ENCODE measurements at places on chromosomes 2 and 18. TPM values are rescaled to one million over a fixed set of nuclear protein-coding genes. Genes with fewer than 3 reads are reported as not detected.

The IL36A gene
- polyA plus RNA-seq: not detected

The FN1 gene
- polyA plus RNA-seq: 20,647 TPM

The PSMG2 gene
- 128 TPM for polyA plus RNA-seq

The ACTG2 gene
- polyA plus RNA-seq: not detected

The TTLL4 gene
- polyA plus RNA-seq: 7.3 TPM

The TTN gene
- 0.39 TPM for polyA plus RNA-seq

- DNase-seq: peak; percentile 95
- H3K27ac ChIP-seq: peak overlapping the region; percentile 68
- no peaks in the 10 kb centered on the region for H3K36me3 ChIP-seq
- H3K27me3 ChIP-seq: no peaks in the 10 kb centered on the region
These were observed 303.5 kb downstream of the HRH4 start for GRCh38 chr18:24763765-24764513.

DNA sequence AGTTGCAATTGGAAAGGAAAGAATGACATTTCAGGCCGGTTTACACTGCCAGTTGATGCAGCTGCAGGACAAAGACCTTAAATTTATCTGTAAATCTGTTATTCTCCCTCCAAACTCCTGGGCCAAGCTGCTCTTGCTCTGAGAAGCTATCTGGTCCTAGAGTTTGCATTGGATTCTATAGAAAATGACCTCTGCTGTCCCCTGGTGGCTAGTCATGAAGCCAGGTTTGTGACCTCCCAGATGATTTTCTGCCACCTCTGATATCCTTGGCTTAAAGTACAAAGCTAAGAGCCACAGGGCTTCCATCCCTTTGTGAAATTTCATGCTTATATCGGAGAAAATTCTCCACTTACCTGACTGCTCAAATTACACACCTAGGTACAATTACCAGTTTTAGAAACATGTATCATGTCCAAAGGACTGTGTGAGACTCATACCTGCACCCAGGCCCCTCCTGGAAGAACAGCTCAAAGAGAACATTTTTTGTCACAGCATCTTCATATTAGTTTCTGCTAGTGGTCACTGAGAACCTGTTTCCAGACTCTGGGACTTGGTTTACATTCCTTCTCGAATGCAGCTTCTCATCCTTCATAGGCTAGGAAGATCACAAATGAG is 28.9 kb upstream of the IER3IP1 start:
- peak; percentile 65 for DNase-seq
- H3K4me3 ChIP-seq: no peak overlapping the region
- no peaks in the 10 kb centered on the region for H3K36me3 ChIP-seq
- H3K27ac ChIP-seq: no peak overlapping the region
- 0 out of 2 replicates have a peak, but pooled peaks cover 4% of the 10 kb centered on the region for H3K4me1 ChIP-seq
- H3K27me3 ChIP-seq: peaks cover 7% of the 10 kb centered on the region

- H3K27ac ChIP-seq: no peak overlapping the region
- no peaks in the 10 kb centered on the region for H3K27me3 ChIP-seq
- H3K4me1 ChIP-seq: no peaks in the 10 kb centered on the region
These were observed 281.8 kb upstream of the CXCR4 start for GRCh38 chr2:136399667-136400289.

DNA sequence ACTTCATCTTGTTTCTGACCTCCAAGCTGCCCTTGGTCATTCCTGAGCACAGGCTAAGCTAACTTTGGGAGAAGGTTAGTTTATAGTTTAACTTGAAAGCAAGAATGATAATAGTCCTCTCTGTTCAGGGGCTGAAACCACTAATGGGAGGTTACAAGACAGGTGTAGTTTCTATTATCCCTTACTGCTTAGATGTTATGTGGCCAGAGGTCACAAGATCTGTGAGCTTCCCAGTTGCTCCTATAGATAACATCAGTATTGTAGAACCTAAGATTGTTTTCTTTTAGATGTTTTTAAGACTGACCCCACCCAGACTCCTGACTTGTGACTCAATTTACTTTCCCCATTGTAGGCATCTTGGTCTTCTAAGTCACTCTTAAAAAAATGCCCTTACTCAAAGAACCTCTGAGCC is 94.8 kb upstream of the LPIN2 start:
- no peak overlapping the region for H3K27ac ChIP-seq
- DNase-seq: no peak
- H3K27me3 ChIP-seq: no peaks in the 10 kb centered on the region
- H3K4me1 ChIP-seq: peaks cover 18% of the 10 kb centered on the region
- no peaks in the 10 kb centered on the region for H3K36me3 ChIP-seq
- no peak overlapping the region for H3K4me3 ChIP-seq

DNA sequence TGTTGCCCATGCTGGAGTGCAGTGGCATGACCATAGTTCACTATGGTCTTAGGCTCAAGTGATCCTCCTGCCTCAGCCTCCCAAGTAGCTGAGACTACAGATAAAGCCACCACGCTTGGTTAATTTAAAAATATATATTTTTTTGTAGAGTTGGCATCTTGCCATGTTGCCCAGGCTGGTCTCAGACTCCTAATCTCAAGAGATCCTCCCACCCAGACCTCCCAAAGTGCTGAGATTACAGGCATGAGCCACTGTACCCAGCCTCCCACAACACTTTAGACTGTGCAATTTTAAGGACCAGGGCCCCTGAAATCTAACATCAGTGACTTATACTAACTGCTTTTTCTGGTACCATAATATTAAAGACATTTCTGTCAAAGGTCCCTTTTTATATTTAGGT is 5.2 kb downstream of the TXNDC2 start:
- no peaks in the 10 kb centered on the region for H3K4me1 ChIP-seq
- H3K27me3 ChIP-seq: no peaks in the 10 kb centered on the region
- no peak overlapping the region for H3K4me3 ChIP-seq
- DNase-seq: no peak

DNA sequence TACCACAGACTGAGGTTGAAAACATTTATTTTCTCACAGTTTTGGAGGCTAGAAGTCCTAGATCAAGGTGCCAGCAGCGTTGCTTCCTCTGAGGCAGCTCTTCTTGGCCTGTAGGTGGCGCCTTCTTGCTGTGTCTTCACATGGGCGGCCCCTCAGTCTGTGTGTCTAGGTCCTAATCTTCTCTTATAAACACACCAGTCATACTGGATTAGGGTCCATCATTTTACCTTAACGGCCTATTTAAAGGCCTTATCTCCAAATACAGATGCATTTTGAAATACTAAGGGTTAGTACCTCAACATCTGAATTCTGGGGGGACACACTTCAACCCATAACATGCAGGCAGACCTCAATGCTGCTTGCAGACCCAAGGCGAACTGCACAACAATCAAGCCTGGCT is 4.4 kb upstream of the RMC1 start:
- DNase-seq: peak; percentile 92
- H3K4me1 ChIP-seq: peaks cover 6% of the 10 kb centered on the region
- H3K4me3 ChIP-seq: no peak overlapping the region
- H3K27me3 ChIP-seq: no peaks in the 10 kb centered on the region

GRCh38 chr2:47264143-47264542 is 109.0 kb upstream of the STPG4 start:
- peaks cover 4% of the 10 kb centered on the region for H3K4me1 ChIP-seq
- no peaks in the 10 kb centered on the region for H3K36me3 ChIP-seq
- H3K27me3 ChIP-seq: no peaks in the 10 kb centered on the region
- H3K4me3 ChIP-seq: no peak overlapping the region

- DNase-seq: no peak
- no peak overlapping the region for H3K4me3 ChIP-seq
- peaks cover 19% of the 10 kb centered on the region for H3K4me1 ChIP-seq
- H3K27me3 ChIP-seq: no peaks in the 10 kb centered on the region
- H3K36me3 ChIP-seq: no peaks in the 10 kb centered on the region
- H3K27ac ChIP-seq: no peak overlapping the region
These were observed 304.8 kb downstream of the CDCA7 start for GRCh38 chr2:173659509-173659908.

- no peak overlapping the region for H3K4me3 ChIP-seq
- H3K4me1 ChIP-seq: no peaks in the 10 kb centered on the region
- H3K27ac ChIP-seq: no peak overlapping the region
These were observed 51.8 kb downstream of the MTHFD2 start for GRCh38 chr2:74250189-74250631.

DNA sequence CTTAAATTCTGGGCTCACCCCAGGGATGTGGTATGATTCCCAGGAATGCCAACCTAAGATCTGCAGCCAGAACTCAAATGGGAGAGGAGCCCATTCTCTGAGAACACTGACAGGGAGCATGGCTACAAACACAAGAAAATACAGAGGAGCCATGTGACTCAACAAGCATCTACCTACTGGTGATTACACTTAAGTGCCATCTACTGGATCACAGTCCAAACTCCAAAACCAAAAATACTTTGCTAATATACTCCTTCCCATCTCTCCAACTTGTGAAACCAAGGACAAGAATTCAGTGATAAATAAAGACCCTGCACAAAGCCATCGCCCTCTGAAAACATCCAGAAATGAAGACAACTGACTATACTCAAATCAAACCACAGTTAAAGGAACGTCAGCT is 116.9 kb downstream of the NR4A2 start:
- H3K4me3 ChIP-seq: no peak overlapping the region
- no peaks in the 10 kb centered on the region for H3K4me1 ChIP-seq
- no peak for DNase-seq

DNA sequence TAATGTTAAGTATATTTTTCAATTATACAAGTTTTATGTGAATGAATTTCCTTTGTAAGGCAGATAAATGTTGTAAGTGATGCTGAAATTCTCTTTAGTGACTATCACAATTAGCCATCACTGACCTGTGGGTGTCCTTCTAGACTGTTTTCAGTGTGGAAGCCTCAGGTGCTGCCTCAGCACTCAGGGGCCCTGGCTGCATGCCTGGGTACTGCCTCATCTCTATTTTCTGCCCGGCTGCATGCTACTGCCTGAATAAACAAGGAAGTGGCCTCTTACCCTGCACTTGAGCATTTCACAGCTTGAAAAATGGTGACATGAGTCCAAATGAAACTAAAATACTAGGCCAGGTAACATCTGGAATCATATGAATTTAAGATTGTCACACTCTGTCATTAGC is 787.6 kb upstream of the SALL3 start:
- no peaks in the 10 kb centered on the region for H3K4me1 ChIP-seq
- no peak for DNase-seq
- no peaks in the 10 kb centered on the region for H3K27me3 ChIP-seq
- no peak overlapping the region for H3K27ac ChIP-seq
- H3K36me3 ChIP-seq: no peaks in the 10 kb centered on the region
